Purkinje cell (primary cell): ENCODE measurements at places on chromosomes 16 and 17. TPM values are rescaled to one million over a fixed set of nuclear protein-coding genes. Genes with fewer than 3 reads are reported as not detected.

The CCNF gene
- 1.3 and 1.5 TPM in 2 replicates for polyA plus RNA-seq

The TMEM114 gene
- not detected in 2 replicates for polyA plus RNA-seq

The FBXL16 gene
- 8.0 and 22.9 TPM in 2 replicates for polyA plus RNA-seq

The LGALS9B gene
- polyA plus RNA-seq = not detected in 2 replicates

The HS3ST3A1 gene
- not detected in 2 replicates for polyA plus RNA-seq

The RABEP1 gene
- polyA plus RNA-seq = 40.1 and 43.7 TPM in 2 replicates

The SLC16A6 gene
- 5.8 and 6.4 TPM in 2 replicates for polyA plus RNA-seq

The DDX5 gene
- polyA plus RNA-seq = 168 and 214 TPM in 2 replicates

The KRT40 gene
- not detected in 2 replicates for polyA plus RNA-seq

The CLEC18A gene
- not detected in 2 replicates for polyA plus RNA-seq

The TBC1D26 gene
- polyA plus RNA-seq = not detected in 2 replicates

The CMTM4 gene
- polyA plus RNA-seq = 6.6 and 12.9 TPM in 2 replicates

The TNFSF12 gene
- polyA plus RNA-seq = 1.9 and 5.1 TPM in 2 replicates

The KRT20 gene
- polyA plus RNA-seq = not detected in 2 replicates

The SKAP1 gene
- polyA plus RNA-seq = not detected in 2 replicates

The COTL1 gene
- 28.6 and 37.5 TPM in 2 replicates for polyA plus RNA-seq

The TBC1D3H gene
- polyA plus RNA-seq = 0.18 TPM in 1 of 2 replicates, not detected in the other

The MARCHF10 gene
- 0.13 TPM in 1 of 2 replicates, not detected in the other for polyA plus RNA-seq

The OR4D1 gene
- polyA plus RNA-seq = 0.48 TPM in 1 of 2 replicates, not detected in the other

The GNGT2 gene
- polyA plus RNA-seq = not detected in 2 replicates

The KRT9 gene
- not detected in 2 replicates for polyA plus RNA-seq

The CDH3 gene
- 0.32 TPM in 1 of 2 replicates, not detected in the other for polyA plus RNA-seq

The COX6A2 gene
- 2.4 and 2.8 TPM in 2 replicates for polyA plus RNA-seq

The SLC5A10 gene
- polyA plus RNA-seq = not detected in 2 replicates

The DCTPP1 gene
- polyA plus RNA-seq = 14.3 and 19.1 TPM in 2 replicates

The SOCS3 gene
- not detected in 2 replicates for polyA plus RNA-seq

The ATP6V0A1 gene
- 279 and 330 TPM in 2 replicates for polyA plus RNA-seq

The RABEP2 gene
- polyA plus RNA-seq = 0.43 and 0.49 TPM in 2 replicates
